Activated T-cell treated with anti-CD3 and anti-CD28 coated beads for 48 hours (primary cell): ENCODE measurements at places on chromosomes 7 and 10.

GRCh38 chr7:110317541-110318265 is 773.2 kb upstream of the LRRN3 start:
- no peak for DNase-seq

GRCh38 chr10:4355350-4355749 is 470.7 kb upstream of the AKR1E2 start:
- no peak for DNase-seq

DNA sequence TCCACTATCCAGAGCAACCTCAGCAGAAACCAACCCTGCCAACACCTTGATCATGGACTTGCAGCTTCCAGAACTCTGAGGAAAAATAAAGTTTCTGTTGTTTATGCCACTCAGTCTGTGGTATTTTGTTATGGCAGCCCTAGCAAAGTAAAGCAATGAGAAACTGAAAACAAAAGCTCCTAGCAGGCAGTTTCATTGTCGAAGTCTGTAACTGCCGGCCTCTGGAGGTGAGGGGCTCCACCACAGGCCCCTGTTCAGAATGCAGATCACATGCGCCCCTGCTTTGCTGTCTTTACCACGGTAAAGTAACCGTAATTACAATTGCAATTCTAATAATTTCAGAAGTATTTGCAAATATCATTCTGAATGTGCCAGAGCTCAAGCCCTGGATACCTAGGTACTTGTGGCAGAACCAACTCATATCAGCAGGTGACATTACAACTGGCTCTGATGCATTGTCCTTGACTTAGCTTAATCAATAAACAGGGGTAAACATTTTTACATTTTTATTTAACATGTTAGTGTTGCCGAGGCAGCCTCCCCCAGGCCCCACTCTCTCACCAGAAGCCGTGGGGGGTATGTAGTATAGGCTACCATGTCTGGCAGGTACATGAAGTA is 193.2 kb downstream of the ELMO1 start:
- DNase-seq, result no peak

- no peak for DNase-seq
These were observed 19.9 kb downstream of the BTBD16 start for GRCh38 chr10:122290833-122291532.

DNA sequence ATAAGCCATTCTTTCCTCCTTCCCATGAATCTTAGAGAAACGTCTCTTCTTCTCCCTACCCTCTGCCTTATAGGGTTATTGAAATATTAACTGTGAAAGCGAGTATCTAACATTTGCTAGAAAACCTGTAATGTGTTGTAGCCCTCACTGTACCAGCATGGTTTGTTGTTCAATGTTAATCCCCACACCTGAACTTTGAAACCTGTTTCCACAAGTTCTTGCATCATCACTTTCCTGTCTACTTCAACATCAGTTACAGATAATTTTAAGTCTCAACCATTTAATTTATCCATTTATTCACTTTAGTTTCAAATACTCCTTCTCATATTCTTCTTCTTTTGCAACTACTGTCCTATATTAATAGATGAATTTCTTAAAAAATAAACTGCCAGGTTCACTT is 148.2 kb downstream of the ETV1 start:
- DNase-seq, result no peak

DNA sequence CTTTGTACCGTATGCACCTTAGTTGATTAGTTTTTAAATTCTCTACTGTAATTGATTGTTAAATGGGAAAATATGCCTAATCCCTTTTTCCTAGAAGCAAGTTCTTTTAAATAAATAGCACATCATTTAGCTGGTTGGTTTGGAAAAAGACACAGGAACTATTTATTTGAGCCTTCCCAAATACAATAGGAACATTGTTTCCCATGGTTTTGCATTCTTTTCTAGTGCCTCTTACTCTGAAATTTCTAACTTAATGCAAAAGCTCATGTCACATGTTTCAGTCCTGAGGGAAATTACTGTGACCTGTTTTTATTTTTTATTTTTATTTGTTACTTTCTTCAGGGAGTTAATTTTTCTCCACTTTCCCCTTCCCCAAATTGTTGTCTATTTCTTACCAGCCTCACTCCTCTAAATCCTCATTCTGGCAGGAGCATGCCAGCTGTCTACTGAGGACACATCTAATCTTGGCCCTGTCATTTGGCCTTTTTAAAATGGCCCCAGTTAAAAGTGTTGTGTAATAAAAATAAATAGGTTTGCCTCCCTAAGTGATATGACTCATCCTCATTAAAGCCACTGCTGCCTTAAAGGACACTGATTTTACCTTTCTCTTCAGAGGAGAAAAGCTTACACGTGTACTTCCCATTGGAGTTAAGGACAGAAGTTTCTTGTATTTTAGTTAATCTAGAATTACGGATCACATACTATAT is 94.5 kb downstream of the PPP1R3A start:
- no peak for DNase-seq

DNA sequence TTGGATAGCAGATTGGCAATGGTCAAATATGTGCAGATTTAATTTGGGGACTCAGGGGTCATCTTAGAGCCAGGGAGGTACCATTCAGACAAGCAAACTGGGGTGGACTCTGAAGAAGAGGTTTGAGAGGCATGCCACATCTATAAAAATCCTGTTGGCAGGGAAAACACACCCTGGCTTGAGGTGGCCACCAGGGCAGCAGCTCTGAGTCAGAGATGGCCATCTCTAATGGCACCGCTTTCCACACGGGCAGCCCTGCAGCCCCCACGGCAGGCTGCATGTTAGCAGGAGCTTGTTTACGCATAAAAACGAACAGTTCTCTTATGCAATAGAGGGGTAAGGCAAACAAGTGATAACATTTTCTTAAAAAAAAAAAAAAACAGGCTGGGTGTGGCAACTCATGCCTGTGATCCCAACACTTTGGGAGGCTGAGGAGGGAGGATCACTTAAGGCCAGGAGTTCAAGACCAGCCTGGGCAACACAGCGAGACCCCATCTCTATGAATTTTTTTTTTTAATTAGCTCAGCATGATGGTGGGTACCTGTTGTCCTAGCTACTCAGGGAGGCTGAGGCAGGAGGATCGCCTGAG is 14.9 kb downstream of the DLG5 start:
- no peak for DNase-seq

DNA sequence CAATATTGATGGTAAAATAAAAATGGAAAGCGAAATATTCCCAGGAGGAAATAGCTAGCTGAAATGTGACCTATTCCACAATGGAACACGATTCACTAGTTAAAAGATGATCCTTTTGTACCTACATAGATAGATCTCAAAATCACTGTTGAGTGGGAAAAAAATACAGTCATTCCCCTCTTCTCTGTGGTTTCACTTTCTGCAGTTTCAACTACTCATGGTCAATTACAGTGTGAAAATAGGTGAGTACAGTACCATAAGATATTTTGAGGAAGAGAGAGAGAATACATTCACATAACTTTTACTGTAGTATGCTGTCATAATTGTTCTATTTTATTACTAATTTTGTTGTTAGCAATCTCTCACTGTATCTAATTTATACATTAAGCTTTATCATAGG is 56.0 kb upstream of the COL13A1 start:
- no peak for DNase-seq

DNA sequence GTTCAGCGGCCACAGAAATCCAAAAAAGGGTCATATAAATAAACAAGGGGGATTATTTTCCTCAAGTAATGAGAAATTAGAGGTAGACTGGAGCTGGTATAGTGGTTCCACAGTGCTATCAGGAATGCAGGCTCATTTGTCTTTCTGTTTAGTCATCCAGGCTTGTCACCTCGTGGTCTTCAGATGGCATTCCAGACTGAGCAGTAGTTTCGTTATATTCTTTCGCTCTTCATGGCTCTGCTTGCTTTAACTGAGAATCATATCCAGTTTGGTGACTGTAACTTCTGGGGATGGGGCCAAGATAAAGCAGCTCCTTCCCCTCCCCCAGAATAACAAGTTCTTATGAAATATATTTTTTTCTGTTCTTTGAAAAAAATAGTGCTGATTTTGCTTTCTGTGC is 9.5 kb downstream of the ANKIB1 start:
- no peak for DNase-seq
